ENCODE measurements at places on chromosomes 12 and 14.

DNA sequence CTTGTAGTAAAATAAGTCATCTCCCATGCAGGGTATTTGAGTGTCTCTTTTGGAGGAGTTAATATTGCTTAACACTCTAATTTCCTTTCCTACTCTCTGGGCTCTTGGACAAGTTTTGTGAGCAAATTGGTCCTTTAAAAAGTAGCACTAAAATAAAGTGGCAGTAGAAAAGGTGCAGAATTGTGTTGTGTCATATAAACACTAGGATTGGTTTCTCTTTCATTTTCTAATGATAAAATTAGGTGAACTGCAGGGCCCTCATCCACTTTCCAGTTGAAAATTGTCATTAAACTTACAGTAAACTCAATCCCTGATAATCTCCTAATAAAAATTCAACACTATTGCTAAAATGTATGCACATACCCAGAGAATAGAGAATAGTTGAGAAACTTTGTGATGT lies 42.6 kb upstream of the REP15 start:
- H3K36me3 ChIP-seq, result peaks cover 16% of the 10 kb centered on the region
- no peak overlapping the region for H3K4me3 ChIP-seq
- DNase-seq, result no peak
- no peaks in the 10 kb centered on the region for H3K27me3 ChIP-seq

GRCh38 chr14:87041290-87042020 lies 951.5 kb downstream of the GALC start:
- H3K27me3 ChIP-seq, result no peaks in the 10 kb centered on the region
- DNase-seq, result no peak
- no peak overlapping the region for H3K27ac ChIP-seq
- H3K4me1 ChIP-seq, result no peaks in the 10 kb centered on the region
- H3K36me3 ChIP-seq, result no peaks in the 10 kb centered on the region

- DNase-seq, result peak; percentile 85
- H3K27me3 ChIP-seq, result no peaks in the 10 kb centered on the region
- H3K36me3 ChIP-seq, result no peaks in the 10 kb centered on the region
- peaks cover 3% of the 10 kb centered on the region for H3K4me1 ChIP-seq
- H3K27ac ChIP-seq, result peak within 1 kb of the TSS; percentile 80
- peak within 1 kb of the TSS; percentile 87 for H3K4me3 ChIP-seq
Observed at GRCh38 chr12:38905480-38906351, at the start of gene CPNE8. Gene CPNE8, minus strand, starts transcription at chr12:38905591. Its CDS starts 57 bp downstream, at chr12:38905534.

DNA sequence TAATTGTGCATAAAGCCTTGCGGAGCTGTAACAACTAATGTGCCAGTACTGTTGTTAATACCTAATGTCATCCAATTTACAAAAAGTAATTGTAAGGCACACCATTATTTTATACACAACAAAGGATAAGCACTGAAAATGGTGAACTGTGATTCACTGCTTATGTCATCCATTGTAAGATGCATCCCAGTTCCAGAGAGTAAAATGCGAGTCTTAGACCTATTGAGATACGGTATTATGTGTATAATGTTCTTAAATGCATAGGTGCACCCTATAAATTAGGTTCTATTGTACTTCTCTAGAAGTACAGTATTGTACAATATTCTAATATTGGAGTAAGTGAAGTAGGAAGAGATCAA lies 406 bp downstream of the PARP2 start:
- no peaks in the 10 kb centered on the region for H3K4me1 ChIP-seq
- no peaks in the 10 kb centered on the region for H3K27me3 ChIP-seq
- peaks cover 12% of the 10 kb centered on the region for H3K36me3 ChIP-seq
- peak; percentile 40 for DNase-seq

GRCh38 chr12:47941871-47942613 lies 21.4 kb upstream of the TMEM106C start:
- no peak for DNase-seq
- peaks cover 4% of the 10 kb centered on the region for H3K27me3 ChIP-seq
- no peak overlapping the region for H3K27ac ChIP-seq
- H3K36me3 ChIP-seq, result no peaks in the 10 kb centered on the region
- no peak overlapping the region for H3K4me3 ChIP-seq

DNA sequence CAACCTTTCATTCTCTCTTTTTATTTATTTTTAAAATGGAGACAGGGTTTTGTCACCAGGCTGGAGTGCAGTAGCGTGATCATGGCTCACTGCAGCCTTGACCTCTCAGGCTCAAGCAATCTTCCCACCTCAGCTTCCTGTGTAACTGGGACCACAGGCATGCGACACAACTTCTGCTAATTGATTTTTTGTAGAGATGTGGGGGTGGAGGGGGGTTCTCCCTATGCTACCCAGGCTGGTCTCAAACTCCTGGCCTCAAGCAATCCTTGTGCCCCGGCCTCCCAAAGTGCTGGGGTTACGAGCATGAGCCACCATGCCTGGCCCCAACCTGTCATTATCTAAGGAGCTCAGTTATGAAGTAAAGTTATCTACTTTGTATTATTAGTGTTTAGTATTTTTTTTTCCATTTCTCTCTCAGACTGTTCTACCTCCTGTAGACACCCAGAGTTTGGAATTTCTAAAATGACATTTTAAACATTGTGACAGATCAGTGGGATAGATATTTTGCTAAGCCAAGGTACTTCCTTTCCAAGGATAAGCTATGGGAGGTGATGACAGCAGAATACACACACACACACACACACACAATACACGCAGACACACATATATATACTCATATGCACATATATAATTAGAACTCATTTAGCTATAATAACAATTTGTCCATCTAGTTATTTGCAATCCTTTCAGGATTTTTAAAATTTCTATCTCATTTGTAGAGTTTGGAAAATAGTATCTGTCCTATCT lies 2.1 kb upstream of the USP44 start:
- H3K27me3 ChIP-seq, result peaks cover 17% of the 10 kb centered on the region
- no peak overlapping the region for H3K4me3 ChIP-seq
- no peak for DNase-seq
- H3K36me3 ChIP-seq, result no peaks in the 10 kb centered on the region
- no peak overlapping the region for H3K27ac ChIP-seq

- H3K4me3 ChIP-seq, result no peak overlapping the region
- peak; percentile 43 for DNase-seq
- no peaks in the 10 kb centered on the region for H3K4me1 ChIP-seq
Observed at GRCh38 chr14:41457393-41457792, 149.3 kb upstream of the LRFN5 start.

DNA sequence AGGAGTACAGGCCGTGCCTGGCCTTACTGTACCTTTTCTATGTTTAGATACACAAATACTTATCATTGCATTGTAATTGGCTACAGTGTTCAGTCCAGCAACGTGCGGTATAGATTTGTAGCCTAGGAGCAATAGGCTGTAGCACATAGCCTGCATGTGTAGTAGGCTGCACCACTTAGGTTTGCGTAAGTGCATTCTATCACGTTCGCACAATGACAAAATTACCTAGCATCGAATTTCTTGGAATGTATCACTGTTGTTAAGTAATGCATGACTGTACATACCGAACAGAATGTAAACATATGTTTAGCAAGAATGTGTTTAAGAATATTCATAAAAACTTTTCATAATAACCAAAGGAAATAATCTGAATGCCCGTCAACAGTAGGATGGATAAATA lies 31.9 kb downstream of the VRTN start:
- H3K27me3 ChIP-seq, result no peaks in the 10 kb centered on the region
- DNase-seq, result peak; percentile 88
- H3K36me3 ChIP-seq, result no peaks in the 10 kb centered on the region
- no peak overlapping the region for H3K27ac ChIP-seq

- no peak overlapping the region for H3K27ac ChIP-seq
- no peaks in the 10 kb centered on the region for H3K36me3 ChIP-seq
- DNase-seq, result no peak
- no peaks in the 10 kb centered on the region for H3K27me3 ChIP-seq
Observed at GRCh38 chr12:5556946-5557673, 125.2 kb downstream of the NTF3 start.

DNA sequence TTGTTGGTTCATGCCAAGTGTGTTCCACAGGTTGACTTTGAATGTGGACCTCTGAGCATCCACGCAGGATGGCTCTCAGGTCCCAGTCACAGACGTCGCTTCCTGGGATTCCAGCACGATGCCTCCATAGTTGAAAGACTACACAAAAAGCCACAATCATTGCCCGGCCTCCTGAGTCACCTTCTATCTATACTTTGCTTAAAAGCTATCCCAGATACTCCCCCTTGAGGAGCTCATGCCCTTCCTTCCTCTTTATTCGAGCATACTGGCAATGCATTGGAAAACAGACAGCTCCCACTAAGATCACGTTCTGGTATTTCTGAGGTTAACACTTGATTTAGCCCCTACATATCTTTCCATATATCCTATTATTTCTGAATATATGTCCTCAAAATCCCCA lies 40.1 kb downstream of the ZNF664 start:
- no peak for DNase-seq
- no peaks in the 10 kb centered on the region for H3K27me3 ChIP-seq
- peaks cover 11% of the 10 kb centered on the region for H3K36me3 ChIP-seq
- H3K4me1 ChIP-seq, result no peaks in the 10 kb centered on the region
- H3K4me3 ChIP-seq, result no peak overlapping the region
- no peak overlapping the region for H3K27ac ChIP-seq

GRCh38 chr14:77862154-77862786 lies 62.4 kb downstream of the ADCK1 start:
- peak; percentile 54 for DNase-seq
- H3K4me1 ChIP-seq, result no peaks in the 10 kb centered on the region
- H3K27ac ChIP-seq, result no peak overlapping the region
- no peaks in the 10 kb centered on the region for H3K36me3 ChIP-seq

DNA sequence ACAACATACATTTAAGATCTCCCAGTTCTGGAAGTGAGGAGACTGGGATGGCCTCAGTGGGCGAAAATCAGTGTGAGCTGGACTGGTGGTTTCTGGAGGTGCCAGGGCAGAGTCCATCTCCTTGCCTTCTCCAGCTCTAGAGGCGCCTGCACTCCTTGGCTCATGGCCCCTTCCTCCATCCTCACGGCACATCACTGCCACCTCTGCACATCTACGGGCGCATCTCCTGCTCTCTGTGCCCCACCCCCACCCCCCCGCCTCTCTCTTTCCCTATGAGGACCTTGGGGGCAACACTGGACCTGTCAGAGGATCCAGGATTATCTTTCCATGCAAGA lies 62.8 kb upstream of the DIO3 start:
- no peak overlapping the region for H3K27ac ChIP-seq
- peaks cover 5% of the 10 kb centered on the region for H3K4me1 ChIP-seq
- no peak overlapping the region for H3K4me3 ChIP-seq

DNA sequence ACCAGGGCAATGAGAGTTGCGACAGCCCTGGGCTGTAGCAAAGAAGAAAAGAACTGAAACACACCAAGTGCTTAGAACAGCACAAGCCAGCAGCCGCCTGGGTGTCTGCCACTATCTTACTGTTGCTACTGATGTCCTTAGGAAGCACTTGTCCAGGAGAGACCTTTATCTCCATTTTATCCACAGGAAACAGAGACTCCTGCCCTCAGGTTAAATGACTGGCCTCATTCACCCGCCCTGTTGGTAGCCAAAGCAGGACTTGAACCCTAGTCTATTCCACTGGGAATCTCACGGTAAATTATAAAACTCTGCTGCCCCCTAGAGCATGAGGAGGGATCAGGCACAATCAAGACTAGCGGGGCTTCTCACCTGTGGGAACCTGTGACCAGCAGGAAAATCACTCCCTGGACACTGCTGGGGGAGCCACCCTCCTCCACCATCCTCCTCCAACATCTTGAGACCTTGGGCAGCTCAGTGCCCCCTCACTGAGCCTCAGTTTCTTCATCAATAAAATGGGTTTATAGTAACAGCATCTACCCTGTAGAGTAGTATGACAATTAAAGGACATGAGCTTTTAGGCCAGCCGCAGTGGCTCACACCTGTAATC lies 20.5 kb upstream of the TESC start:
- no peak overlapping the region for H3K4me3 ChIP-seq
- peaks cover 5% of the 10 kb centered on the region for H3K4me1 ChIP-seq
- peak; percentile 61 for DNase-seq
- no peaks in the 10 kb centered on the region for H3K36me3 ChIP-seq
- no peaks in the 10 kb centered on the region for H3K27me3 ChIP-seq

- peaks cover 2% of the 10 kb centered on the region for H3K4me1 ChIP-seq
- DNase-seq, result no peak
- no peaks in the 10 kb centered on the region for H3K36me3 ChIP-seq
- H3K27ac ChIP-seq, result no peak overlapping the region
- no peaks in the 10 kb centered on the region for H3K27me3 ChIP-seq
- H3K4me3 ChIP-seq, result no peak overlapping the region
Observed at GRCh38 chr12:91333966-91334365, 151.3 kb upstream of the DCN start.

DNA sequence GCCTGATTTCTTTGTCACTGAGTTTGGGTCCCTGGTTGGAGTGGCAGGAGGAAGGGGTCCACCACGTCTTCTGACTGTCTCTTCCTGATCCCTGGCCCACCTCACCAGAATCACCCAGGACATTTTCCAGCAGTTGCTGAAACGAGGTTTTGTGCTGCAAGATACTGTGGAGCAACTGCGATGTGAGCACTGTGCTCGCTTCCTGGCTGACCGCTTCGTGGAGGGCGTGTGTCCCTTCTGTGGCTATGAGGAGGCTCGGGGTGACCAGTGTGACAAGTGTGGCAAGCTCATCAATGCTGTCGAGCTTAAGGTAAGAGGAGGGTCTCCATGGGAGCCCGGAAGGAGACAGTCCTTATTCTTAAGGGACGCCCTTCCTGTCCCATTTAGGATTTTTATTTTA lies 12.3 kb downstream of the MARS1 start:
- no peaks in the 10 kb centered on the region for H3K4me1 ChIP-seq
- H3K4me3 ChIP-seq, result no peak overlapping the region
- H3K27me3 ChIP-seq, result no peaks in the 10 kb centered on the region
- peaks cover 58% of the 10 kb centered on the region for H3K36me3 ChIP-seq
- H3K27ac ChIP-seq, result no peak overlapping the region

- H3K27ac ChIP-seq, result no peak overlapping the region
- no peak overlapping the region for H3K4me3 ChIP-seq
- peaks cover 2% of the 10 kb centered on the region for H3K4me1 ChIP-seq
- peak; percentile 23 for DNase-seq
- H3K27me3 ChIP-seq, result no peaks in the 10 kb centered on the region
Observed at GRCh38 chr14:68016255-68016914, 196.8 kb downstream of the RAD51B start.

All from trophoblast cell (in vitro differentiated cells and primary cell).